ENCODE measurements at places on chromosomes 1 and 21. TPM values are rescaled to one million over a fixed set of nuclear protein-coding genes. Genes with fewer than 3 reads are reported as not detected.

- peaks cover 4% of the 10 kb centered on the region for H3K4me1 ChIP-seq
- no peak overlapping the region for H3K4me3 ChIP-seq
- DNase-seq, result no peak
- no peaks in the 10 kb centered on the region for H3K27me3 ChIP-seq
Observed at GRCh38 chr1:192983349-192983980, 75.7 kb downstream of the UCHL5 start.

DNA sequence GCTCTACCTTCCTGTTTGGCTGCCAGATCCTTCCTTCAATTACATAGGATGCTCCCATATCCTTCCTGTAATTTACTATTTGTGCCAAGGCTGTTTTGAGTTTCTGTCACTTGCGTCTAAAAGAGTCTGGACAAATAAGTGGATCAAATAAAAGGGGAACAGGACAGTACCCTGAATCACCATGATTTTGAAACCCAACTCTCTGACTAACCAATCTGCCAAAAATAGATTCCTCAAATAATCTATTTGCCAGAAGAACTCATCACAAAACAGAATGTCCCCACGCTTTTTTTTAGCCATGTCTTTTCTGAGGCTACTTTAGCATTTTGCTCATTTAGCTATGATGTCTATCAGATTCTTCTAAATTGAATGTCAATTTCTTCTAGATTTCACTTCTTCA is 392.6 kb downstream of the NTNG1 start:
- no peak overlapping the region for H3K4me3 ChIP-seq
- no peak overlapping the region for H3K27ac ChIP-seq
- peaks cover 22% of the 10 kb centered on the region for H3K4me1 ChIP-seq
- no peak for DNase-seq

DNA sequence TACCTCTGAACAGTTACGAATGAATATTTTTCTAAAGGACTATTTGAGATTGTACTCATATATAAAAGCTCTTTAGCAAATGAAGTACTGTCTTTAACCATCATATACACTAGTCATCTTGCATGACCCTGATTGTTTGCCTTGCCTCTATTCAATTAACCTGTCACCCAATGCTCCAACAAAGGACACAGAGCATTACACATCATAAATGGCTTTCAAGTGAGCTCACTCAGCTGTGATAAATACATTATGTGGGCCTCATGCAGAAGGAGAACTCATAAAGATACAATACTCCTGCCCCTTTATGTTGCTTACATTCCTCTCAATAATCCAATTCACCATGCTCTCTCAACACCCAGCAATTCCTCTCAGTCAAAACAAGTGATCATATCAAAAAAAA is 993.0 kb upstream of the PRMT6 start:
- no peaks in the 10 kb centered on the region for H3K36me3 ChIP-seq
- no peaks in the 10 kb centered on the region for H3K4me1 ChIP-seq
- H3K27ac ChIP-seq, result no peak overlapping the region

GRCh38 chr1:179340918-179341317 is 24.9 kb upstream of the AXDND1 start:
- H3K27ac ChIP-seq, result no peak overlapping the region
- H3K4me3 ChIP-seq, result no peak overlapping the region
- no peaks in the 10 kb centered on the region for H3K36me3 ChIP-seq
- no peaks in the 10 kb centered on the region for H3K27me3 ChIP-seq
- H3K4me1 ChIP-seq, result no peaks in the 10 kb centered on the region
- DNase-seq, result no peak

GRCh38 chr21:43020177-43020576 is 45.8 kb downstream of the PKNOX1 start:
- DNase-seq, result no peak
- H3K36me3 ChIP-seq, result peaks cover 23% of the 10 kb centered on the region
- H3K4me1 ChIP-seq, result no peaks in the 10 kb centered on the region

- no peaks in the 10 kb centered on the region for H3K27me3 ChIP-seq
- DNase-seq, result no peak
- no peaks in the 10 kb centered on the region for H3K36me3 ChIP-seq
- H3K27ac ChIP-seq, result no peak overlapping the region
- no peak overlapping the region for H3K4me3 ChIP-seq
- H3K4me1 ChIP-seq, result peaks cover 1% of the 10 kb centered on the region
Observed at GRCh38 chr1:161299347-161299746, 10.4 kb downstream of the MPZ start.

- H3K4me1 ChIP-seq, result no peaks in the 10 kb centered on the region
- no peak for DNase-seq
- no peak overlapping the region for H3K4me3 ChIP-seq
Observed at GRCh38 chr1:115426231-115426771, 88.3 kb upstream of the NGF start.

DNA sequence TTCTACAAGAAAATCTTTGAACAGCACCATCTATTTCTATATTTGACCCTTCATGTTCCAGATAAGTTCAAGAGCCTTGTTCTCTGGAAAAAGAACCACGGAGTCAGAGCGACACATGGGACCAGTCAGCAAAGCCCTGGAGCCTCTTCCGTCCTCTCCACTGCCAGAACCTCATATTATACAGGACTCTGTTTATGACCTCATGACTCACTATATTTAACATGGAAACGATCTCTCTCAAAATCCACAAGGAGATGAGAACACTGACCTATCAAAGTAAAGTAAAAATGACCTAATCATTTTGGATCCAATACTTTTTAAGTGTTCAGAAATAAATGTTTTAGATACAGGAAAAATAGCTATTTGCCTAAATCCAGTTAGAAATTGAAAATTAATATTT is 124.6 kb upstream of the KRTAP19-8 start:
- H3K27ac ChIP-seq, result no peak overlapping the region
- no peak overlapping the region for H3K4me3 ChIP-seq
- H3K36me3 ChIP-seq, result no peaks in the 10 kb centered on the region
- no peaks in the 10 kb centered on the region for H3K4me1 ChIP-seq
- H3K27me3 ChIP-seq, result no peaks in the 10 kb centered on the region
- no peak for DNase-seq

DNA sequence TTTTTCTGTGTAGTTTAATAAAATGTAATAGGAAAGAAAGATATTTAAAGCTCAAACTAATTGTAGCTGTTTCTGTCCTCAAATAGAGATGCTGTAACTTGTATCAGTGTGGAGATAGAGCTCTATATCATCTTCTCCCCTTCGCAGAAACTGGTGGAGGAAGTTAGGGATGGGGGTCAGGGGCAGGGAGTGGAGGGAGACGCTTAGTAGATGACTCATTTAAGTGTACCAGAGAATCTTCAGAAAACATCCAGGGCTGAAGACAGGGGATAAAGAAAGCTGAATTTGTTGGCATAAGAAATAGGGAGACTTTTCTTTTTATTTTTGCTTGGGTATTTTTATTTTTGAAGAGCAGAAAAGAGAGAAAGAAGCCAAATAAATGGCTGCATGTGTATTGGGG is 282.6 kb upstream of the DPYD start:
- H3K4me1 ChIP-seq, result no peaks in the 10 kb centered on the region
- H3K27me3 ChIP-seq, result no peaks in the 10 kb centered on the region
- H3K4me3 ChIP-seq, result no peak overlapping the region
- no peak overlapping the region for H3K27ac ChIP-seq
- H3K36me3 ChIP-seq, result no peaks in the 10 kb centered on the region

- no peak for DNase-seq
- no peak overlapping the region for H3K27ac ChIP-seq
- no peak overlapping the region for H3K4me3 ChIP-seq
- H3K4me1 ChIP-seq, result peaks cover 16% of the 10 kb centered on the region
Observed at GRCh38 chr1:27968692-27969091, 8.9 kb downstream of the XKR8 start.

- no peak overlapping the region for H3K4me3 ChIP-seq
- no peak for DNase-seq
- H3K36me3 ChIP-seq, result no peaks in the 10 kb centered on the region
- no peaks in the 10 kb centered on the region for H3K4me1 ChIP-seq
Observed at GRCh38 chr1:53336146-53336545, 8.3 kb upstream of the LRP8 start.

DNA sequence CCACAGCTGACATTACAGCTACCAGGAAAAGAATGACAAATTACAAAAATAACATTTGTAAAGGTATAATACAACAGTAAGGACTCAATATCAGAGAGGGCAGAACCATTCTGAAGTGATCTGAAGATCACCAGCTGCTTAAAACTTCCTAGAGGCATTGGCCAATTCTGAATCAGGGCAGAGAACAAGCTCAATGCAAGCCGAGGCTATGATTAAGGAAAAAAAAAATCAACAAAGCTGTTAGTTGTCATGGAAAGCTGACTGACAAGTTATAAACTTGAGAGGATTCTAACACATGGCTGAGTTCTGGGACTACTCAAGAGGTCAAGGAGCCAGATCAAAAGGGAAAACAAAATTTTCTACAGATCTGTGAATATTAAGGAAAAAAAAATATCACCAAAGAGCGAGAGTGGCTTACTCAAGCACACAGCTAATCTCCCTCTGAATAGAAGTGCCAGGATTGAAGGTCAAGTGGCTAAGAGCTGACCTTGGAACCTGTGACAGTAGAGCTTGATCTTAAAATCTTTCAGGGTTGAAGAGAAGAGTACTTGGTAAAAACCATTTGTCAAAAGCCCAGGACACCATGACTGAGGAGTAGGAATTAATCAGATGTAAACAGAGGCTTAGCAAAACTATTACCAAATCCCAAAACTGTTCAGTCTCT is 383.4 kb downstream of the USP25 start:
- no peaks in the 10 kb centered on the region for H3K4me1 ChIP-seq
- no peak overlapping the region for H3K4me3 ChIP-seq
- no peak overlapping the region for H3K27ac ChIP-seq
- DNase-seq, result no peak

DNA sequence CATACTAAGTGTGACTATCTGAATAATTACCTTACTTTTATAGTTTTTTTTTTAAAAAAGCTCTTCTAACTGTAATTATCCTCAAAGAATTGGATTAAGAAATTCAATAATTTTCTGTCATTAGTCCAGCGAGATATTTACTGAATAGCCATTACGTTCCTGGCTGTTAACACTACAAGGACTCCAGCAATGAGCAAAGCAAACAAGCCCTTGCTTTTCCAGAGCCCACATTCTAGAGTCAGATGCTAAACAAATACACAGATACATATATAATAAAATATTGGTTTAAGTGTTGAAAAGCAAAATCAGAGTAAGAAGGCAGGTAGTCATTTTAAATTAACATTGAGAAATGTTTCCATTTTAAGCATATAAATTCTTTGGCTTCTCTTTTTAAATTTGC is 118.4 kb downstream of the ATF6 start:
- peaks cover 11% of the 10 kb centered on the region for H3K4me1 ChIP-seq
- H3K27ac ChIP-seq, result peak overlapping the region; percentile 4
- H3K4me3 ChIP-seq, result no peak overlapping the region
- no peaks in the 10 kb centered on the region for H3K27me3 ChIP-seq
- DNase-seq, result no peak

DNA sequence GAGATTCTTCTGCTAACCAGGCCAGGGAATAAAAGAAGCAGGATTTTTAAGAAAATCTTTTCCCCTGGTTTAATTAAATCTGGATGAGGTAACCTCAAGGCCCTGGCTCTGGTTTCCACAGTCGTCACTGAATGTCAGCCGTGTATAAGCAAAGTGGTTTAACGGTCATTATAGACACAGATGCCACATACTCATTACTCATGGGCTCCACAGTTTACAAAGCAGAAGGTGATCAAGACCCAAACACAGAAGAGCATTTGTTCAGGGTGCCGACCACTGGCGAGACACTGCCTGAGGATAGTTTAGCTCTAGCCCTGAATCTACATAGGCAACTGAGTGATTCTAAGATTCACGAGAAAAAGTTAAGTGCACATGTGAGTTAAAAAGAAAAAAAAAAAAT is 27.8 kb upstream of the RAP1GAP start:
- no peak overlapping the region for H3K27ac ChIP-seq
- H3K4me3 ChIP-seq, result no peak overlapping the region
- H3K27me3 ChIP-seq, result no peaks in the 10 kb centered on the region

DNA sequence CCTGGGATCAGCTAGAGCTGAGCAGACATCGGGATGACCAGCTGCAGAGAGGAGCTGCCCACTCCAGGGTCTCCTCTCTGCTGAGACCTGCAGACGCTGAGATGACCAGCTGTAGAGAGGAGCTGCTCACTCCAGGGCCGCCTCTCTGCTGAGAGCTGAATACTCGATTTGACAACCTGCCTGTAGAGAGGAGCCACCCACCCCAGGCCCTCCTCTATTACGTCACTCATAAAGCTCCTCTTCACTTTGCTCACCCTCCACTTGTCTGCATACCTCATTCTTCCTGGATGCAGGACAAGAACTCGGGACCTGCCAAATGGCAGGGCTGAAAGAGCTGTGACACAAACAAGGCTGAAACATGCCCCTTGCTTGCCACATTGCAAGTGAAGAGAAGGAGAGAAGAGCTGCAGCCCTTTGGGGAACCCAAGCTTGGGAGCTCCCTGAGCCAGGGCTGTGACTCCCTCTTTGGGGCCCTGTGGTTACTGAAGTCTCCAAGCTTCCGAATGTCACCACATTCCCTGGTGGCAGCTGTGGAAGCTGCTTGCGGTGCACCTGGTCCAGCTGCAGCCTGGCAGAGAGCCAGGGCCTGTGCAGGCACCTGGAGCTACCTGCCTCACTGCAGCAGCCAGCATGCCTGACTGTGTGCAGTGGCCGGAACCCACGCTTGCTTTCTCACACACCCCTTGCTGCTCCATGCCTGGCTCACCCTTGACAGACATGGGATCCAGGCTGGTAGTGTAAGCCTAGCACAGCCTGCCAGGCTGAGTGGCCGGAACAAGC is 59.6 kb downstream of the CC2D1B start:
- H3K27ac ChIP-seq, result no peak overlapping the region
- DNase-seq, result no peak
- no peaks in the 10 kb centered on the region for H3K4me1 ChIP-seq
- H3K27me3 ChIP-seq, result no peaks in the 10 kb centered on the region

- H3K27ac ChIP-seq, result no peak overlapping the region
- peaks cover 67% of the 10 kb centered on the region for H3K27me3 ChIP-seq
- peak; percentile 35 for DNase-seq
- H3K36me3 ChIP-seq, result no peaks in the 10 kb centered on the region
Observed at GRCh38 chr1:84998642-84999280, 1.8 kb upstream of the MCOLN2 start.

GRCh38 chr1:54275349-54275748 is 75.4 kb downstream of the MRPL37 start:
- no peaks in the 10 kb centered on the region for H3K36me3 ChIP-seq
- peak; percentile 36 for DNase-seq
- H3K4me3 ChIP-seq, result no peak overlapping the region
- peaks cover 62% of the 10 kb centered on the region for H3K4me1 ChIP-seq
- H3K27me3 ChIP-seq, result no peaks in the 10 kb centered on the region
- peak overlapping the region; percentile 88 for H3K27ac ChIP-seq

DFFB gene
- total RNA-seq, result 15.7 TPM

LORICRIN gene
- not detected for total RNA-seq

ADORA1 gene
- 1.3 TPM for total RNA-seq

MAP1LC3C gene
- total RNA-seq, result 1.1 TPM

COL9A2 gene
- total RNA-seq, result 15.7 TPM

LRRC38 gene
- total RNA-seq, result not detected

PADI3 gene
- total RNA-seq, result not detected

GJA4 gene
- 5.2 TPM for total RNA-seq

ITLN2 gene
- total RNA-seq, result not detected
